Fibroblast of upper back skin (primary cell): ENCODE measurements at places on chromosomes 3 and 15.

- DNase-seq, result no peak
Observed at GRCh38 chr3:40096661-40097111, 212.8 kb upstream of the EIF1B start.

- DNase-seq, result no peak
Observed at GRCh38 chr15:32041294-32041693, 11.0 kb downstream of the CHRNA7 start.

- DNase-seq, result peak; percentile 83
Observed at GRCh38 chr3:64224826-64225610, at the start of gene PRICKLE2. Gene PRICKLE2, minus strand, starts transcription at chr3:64225466. Its CDS starts 26,539 bp downstream, at chr3:64198927.

DNA sequence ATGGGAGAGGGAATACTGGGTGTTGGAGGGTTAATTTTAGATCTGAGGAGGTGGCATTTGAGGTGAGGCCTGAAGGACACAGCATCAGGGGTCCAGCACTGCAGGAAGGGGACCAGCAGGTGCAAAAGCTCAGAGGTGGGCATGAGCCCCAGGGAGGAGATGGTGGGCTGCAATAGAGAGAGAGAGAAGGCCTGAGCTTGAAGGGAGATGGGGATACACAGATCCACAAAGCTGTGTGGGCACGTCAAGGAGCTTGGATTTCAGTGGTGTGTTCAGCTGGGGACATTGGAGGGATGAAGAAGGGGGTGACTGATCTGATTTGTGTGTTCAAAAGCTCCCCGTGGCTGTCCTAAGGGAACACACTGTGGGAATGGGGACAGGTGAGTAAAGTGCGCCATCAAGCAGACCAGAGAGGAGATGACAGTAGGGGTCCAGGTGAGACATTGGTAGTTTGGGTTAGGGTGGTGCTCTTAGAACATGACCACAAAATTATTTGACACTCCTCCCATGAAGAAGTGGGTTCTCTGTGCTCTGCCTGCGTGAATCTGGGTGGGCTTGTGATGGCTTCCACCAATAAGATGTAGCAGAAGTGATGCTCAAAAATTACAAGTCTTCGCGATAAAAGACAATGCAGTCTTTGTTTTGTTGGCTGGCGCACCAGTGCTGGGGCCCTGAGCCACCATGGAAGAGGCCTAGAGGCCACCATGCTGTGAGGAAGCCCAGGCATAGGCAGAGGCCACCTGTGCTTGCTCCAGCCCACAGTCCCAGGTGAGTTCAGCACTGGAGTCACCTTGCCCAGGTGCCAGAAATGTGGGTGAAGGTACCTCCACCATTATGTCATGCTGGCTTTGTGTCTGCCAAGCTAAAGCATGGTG, 1.9 kb upstream of the WNT7A start:
- no peak for DNase-seq

DNA sequence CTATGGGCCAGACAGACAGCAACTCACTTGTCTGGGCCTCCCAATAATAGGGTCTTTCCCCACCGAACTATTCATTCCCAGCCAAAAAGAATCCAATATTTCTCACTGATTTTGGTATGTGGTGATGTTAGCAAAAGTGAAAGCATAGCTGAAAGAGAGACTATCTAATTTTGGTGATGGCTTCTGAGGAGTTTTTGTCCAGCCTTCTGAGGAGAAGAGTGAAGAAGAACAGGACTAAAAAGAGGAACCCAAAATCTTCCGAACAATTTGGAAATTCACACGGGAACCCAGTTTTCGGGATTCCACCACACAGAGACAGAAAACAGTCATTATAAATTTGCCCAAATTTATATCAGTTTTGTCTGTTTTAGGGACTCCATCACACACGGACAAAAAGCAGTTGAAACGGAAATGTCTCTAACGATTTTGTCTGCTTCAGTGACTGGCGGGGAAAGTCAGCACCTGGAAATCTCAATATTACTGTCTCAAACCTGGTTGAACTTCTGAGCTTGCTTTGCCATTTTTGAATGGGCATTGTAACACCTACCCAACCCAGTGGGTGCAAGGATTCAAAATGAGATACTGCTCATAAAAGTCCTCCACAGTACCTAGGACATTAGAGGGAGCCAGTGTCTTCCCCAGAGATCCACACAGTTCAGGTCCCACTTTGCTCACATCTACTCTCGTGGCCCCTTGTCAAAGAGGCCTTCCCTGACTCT, 9.1 kb downstream of the CD80 start:
- peak; percentile 4 for DNase-seq
